Muscle of arm (tissue), 14 donors: ENCODE measurements at places on chromosomes 3 and 15.

DNA sequence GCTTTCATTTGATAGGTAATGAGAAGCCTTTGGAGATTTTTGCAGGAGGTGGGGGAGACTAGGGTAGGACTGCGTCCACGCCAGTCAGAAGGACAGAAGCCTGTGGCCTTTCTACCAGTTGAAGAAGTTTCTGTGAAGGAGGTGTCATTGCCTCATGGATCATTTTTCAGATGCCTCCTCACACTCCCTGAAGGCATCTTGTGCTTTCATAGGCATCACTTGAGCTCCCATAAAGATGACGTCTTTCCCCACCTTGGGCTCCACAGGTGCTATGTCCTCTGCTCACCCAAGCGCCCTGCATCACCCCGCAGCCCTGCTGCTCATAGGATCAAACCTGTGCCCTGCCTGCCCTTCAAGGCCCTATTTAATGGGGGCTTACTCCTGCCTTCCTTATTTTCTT lies 7.5 kb upstream of the ITGA11 start:
- no peak for DNase-seq

- peak; percentile 14 for DNase-seq
These were observed 216.9 kb downstream of the IGSF11 start for GRCh38 chr3:118817748-118818165.

DNA sequence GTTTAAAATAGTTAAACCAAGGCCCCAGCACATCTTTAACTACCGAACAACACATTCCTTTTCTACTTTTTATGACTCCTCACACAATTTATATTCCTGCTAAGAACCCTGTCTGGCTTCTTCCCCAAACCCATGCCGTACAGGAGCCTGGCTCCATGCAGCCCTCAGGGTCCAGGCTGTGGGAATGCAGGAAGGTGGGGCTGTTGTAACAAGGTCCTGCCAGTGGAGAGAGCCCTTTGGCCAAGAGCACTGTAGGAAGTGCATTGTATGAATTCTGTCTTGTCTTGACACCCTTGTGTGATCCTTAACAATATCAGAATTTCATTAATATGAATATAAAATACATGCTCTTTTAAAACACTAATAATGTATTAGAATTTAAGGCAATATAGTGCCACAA lies 563.8 kb downstream of the TBL1XR1 start:
- DNase-seq = no peak

DNA sequence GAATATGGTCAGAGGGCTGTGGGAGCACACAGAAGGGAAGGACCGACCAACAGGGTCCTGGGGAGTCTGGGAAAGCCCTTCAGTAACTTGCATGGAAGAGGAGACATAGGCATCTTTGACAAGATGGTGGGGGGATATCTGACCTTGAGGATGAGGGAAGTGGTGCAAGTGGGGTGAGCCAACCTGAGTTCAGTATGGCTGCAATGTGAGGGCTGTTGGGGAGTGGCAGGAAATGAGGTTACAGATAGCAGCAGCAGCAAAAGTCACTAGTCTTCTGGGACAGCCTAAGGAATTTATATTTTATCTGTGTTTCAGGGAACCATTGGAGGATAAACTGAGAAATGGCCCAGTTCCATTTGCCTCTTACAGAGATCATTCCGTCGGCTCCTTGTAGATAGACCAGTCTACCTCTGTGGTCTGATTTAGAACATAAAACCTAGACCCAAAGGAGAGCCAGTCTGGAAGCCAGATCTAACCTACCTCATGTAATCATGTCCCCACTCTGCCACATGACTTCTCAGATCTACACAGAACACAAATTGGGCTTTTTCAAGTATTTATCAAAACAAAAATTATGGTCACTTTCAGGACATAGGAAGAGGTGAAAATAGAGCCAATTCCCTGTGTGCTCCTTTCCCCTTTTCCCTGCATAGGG lies 75.6 kb downstream of the ST6GAL1 start:
- no peak for DNase-seq

GRCh38 chr15:77010312-77010686 lies 15.4 kb downstream of the PSTPIP1 start:
- DNase-seq = no peak

GRCh38 chr3:141452045-141452444 lies 34.8 kb upstream of the RASA2 start:
- peak; percentile 43 for DNase-seq

DNA sequence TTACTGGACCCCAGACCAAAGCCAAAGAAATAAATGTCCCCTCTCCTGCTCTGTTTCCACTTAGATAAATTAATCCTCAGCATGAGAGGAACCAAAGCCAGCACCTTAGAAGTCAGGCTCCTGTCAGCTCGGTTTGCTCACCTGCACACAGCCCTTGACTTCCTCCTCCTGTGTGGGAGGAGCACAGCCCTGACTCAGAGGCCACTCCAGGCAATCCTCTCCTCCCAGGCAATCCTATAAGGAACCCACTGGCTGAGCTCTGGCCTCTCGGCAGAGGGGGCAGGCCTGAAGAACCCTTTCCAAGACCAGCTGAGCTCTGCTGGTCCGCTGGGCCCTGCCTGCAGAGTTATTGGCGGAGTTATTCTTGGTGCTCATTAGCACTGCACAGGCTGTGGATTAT lies 30.8 kb downstream of the LIPC start:
- no peak for DNase-seq

- no peak for DNase-seq
These were observed 470.2 kb upstream of the PROK2 start for GRCh38 chr3:72255191-72255590.

DNA sequence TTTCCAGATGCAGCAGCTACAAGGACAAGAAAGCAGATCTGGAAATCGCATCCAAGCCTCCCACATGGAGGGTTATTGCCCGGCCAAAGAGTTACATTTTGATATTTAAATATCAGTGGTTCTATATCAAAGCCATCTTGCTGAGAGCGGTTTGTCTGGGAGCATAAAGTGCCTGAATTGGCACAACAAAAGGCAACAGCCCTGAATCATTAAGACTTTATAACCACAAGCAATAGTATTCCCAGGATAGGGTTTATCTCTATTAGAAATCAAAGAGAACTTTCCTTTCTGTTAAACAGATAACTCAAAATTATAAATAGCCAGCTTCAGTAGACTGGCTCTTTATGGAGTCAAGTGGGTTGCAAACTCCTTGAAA lies 564.7 kb downstream of the ROBO1 start:
- peak; percentile 25 for DNase-seq

- DNase-seq = no peak
These were observed 47.4 kb downstream of the TJP1 start for GRCh38 chr15:29774900-29775299.

DNA sequence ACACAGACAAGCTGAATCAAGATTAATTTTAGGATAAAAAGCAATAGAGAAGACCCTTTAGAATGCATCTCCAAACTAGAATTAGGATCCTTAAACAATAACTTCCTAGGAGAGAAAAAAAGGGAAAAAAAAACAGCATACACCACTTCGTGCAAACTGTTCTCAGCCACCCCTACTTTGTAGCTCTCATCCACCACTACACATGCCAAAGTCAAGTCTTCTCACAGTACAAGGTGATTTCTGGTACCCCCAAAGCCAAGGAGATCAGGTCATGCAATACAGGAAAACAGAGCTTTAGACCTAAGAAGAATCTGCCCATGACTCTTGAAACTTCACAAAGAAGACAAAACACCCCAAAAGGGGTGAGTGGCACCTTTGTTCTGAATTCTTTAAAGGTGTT lies 166.9 kb downstream of the SUCNR1 start:
- DNase-seq = no peak

DNA sequence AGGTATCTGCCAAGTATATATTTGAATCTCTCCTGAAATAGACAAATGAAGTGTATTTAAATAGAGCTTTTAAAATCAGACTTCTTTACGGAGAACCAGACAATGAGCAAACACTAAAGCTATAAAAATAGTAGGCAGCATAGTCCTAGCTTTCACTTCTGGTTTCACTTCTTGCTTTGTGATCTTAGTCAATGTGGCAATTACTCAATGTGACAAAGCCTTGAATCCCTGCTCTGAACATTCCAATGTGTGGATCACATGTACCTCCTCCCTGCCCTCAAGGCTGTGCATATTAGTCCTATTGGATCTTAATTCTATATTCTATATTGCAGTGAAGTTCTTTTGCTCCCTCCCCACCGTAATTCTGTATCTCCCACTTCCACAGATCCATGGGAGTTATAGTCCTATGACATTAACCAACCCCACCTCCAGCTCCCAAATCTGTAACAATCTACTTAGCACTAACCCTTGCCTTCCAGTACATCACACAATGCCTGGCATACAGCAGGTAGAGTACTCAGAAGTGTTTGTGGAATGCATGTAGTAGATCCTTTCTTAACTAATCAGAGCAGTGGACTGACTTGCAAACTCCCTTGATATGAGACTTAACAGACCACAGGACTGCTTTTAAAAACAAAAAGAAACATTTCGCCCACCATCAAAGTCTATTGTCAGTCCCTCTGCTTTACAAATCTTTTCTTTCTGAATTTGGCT lies 24.3 kb upstream of the CP start:
- no peak for DNase-seq

- DNase-seq = no peak
These were observed 7.5 kb downstream of the ARHGAP31 start for GRCh38 chr3:119301662-119302061.

- no peak for DNase-seq
These were observed 87.0 kb downstream of the CTNNB1 start for GRCh38 chr3:41286305-41286704.

- DNase-seq = no peak
These were observed 369 bp upstream of the U2SURP start for GRCh38 chr3:143001034-143001368.

DNA sequence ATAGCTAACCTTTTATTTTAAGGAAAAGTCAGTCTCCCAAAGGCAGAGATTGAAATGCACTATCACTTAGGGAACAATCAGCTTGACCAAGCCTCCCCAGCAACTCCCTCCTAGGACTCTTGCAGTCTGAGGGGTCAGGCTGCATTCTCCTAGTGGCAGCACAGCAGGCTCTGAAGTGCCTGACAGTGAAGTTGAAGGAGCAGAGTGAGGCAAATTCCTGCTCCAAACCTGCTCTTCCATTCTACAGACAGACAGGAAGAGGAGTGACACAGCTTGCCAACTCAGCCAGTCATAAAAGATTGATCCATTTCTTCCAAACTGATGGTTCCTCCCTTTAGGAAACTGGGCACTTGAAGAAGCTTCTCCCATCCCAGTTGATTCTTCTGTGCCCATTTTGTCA lies 43.9 kb upstream of the SMAD3 start:
- no peak for DNase-seq

GRCh38 chr15:90840954-90841353 lies 27.4 kb upstream of the FURIN start:
- no peak for DNase-seq

GRCh38 chr15:55681631-55682030 lies 61.3 kb downstream of the PRTG start:
- DNase-seq = no peak

GRCh38 chr15:65738649-65739048 lies 53.4 kb downstream of the DENND4A start:
- no peak for DNase-seq

DNA sequence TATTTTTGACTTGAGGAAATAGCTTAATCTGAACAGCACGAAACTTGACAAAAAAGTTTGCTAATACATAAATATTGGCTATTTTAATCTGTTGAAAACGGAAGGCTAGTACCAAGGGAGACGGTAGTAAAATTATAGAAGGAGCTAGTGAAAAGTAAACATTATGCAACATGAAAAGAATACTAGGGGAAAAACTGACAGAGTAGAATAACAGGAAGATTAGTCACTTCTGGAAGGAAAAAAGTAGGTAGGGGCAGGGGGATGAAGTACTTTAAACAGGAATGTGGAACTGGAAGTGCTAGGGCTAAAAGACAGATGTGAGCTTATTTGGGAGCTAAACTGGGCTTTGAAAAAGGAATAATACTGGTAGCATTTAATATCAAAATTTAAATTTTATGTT lies 60.1 kb downstream of the MBNL1 start:
- DNase-seq = no peak

- DNase-seq = no peak
These were observed 48.9 kb upstream of the SLC7A14 start for GRCh38 chr3:170634663-170635384.

- no peak for DNase-seq
These were observed 22.1 kb upstream of the NEO1 start for GRCh38 chr15:73030122-73030679.

DNA sequence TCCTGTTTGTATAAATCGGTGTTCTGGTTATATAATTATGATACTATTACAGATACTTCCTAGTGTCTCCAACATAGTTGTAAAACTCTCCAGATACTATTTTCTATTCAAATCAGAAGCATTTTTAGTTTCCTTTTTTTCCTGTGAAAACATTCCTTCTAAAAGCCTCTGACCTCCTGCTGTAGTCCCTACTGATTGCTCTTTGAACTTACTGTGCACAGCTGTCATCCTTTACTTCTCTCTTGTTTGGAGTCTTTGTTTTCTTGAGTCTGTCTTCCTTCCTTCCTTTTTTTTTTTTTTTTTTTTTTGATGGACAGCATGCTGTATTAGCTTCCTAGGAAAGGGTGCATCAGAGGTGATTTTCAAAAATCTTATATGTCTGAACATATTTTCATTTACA lies 28.9 kb downstream of the NR2C2 start:
- no peak for DNase-seq

- DNase-seq = no peak
These were observed 47.3 kb downstream of the GMPS start for GRCh38 chr3:155917781-155918180.

- no peak for DNase-seq
These were observed 10.5 kb downstream of the NKTR start for GRCh38 chr3:42610976-42611375.

DNA sequence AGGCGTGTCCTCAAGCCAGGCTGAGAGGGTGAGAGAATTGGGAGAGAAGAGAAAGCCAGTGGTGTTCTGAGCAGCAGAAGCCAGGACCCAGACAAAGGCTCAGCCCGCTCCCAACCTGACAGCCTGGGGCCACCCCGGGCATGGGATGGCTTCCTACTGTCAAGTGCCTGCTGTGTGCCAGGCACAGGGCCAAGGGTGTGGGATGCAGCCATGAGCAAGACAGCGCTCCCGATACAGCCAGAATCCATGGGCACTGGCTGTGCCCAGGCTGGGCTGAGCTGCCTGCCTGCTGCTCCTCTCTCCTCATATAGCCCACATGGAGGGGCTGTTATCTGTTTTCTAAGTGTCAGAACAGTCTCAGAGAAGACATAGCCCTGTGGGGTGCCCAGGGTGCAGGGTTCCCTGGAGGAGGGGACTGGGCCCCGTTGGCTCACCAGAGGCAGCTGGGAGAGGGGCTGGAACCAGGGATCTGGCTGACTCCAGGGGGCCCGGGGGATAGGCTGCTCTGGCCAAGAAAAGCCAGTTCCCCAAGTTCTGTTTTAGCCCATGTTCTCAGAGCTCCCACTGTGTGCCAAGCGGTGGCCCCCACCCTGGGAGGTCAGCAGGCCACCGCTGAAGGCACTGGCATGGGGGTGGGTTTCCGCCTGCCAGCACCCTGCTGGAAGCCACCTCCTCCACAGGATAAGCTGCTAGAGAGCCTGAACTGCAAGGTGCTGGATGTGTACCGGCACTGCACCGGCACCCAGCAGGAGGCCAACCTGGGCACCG lies 39.0 kb downstream of the CFAP100 start:
- no peak for DNase-seq

DNA sequence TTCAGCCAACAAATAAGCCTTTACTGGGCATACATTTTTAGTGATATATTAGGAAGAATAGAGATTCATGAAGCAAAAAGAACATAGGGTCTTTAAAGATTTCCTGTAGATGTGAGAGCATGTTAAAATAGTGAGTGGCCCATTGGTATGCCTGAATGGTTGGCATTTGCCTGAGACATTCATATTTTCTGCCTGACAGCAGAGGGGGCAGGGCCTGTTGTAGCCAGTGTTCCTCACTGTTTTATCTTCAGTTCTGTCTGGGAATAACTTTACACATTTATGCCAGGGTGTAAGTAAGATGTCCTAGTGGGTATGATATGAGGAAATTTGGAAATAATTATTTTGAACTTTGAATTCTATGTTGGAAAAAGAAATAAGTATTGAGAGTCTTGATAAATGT lies 704.7 kb upstream of the ARPP21 start:
- no peak for DNase-seq
